Stromal cell of bone marrow (primary cell): ENCODE measurements at places on chromosomes 5 and 9.

- no peak for DNase-seq
Observed at GRCh38 chr5:16234598-16234997, 55.0 kb upstream of the MARCHF11 start.

DNA sequence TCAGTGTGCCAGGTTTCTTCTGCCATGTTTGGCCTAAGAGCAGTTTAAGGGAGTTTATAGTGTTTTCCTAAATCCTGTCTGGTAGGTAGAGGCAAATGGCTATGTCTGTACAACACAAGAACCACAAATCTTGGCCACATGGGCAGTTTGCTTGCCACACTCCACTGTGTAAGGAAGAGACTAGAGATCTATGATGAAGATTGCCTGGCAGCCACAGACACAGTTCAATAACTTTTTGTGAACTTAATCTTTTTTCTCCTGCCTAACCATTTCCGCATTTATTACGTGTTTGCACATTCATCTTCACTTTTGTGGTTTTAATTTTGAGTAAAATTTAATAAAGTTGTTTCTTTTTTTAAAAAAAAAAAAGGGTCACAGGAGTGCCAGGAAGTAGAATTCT is 5.8 kb downstream of the MFAP3 start:
- DNase-seq = no peak

- peak; percentile 69 for DNase-seq
Observed at GRCh38 chr5:142322747-142323479, 1.9 kb downstream of the SPRY4 start.

DNA sequence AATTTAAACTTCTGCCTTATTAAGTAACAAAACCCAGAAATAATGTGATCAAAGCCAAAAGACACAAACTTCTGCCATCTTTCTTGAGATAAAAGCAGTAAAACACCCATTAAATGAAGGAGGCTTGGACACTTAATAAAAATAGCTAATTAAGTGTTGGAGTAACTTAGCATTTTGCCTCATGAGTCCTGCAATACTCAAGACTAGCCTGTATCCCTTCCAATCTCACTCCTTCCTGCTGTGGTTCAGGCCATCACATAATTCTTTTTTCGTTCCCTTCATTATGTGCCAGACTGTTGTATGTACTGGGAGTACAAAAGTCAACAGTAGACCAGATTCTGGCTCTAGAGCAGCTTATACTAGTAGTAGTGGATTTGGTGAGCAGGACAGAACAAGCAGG is 250.2 kb downstream of the NFIB start:
- no peak for DNase-seq

DNA sequence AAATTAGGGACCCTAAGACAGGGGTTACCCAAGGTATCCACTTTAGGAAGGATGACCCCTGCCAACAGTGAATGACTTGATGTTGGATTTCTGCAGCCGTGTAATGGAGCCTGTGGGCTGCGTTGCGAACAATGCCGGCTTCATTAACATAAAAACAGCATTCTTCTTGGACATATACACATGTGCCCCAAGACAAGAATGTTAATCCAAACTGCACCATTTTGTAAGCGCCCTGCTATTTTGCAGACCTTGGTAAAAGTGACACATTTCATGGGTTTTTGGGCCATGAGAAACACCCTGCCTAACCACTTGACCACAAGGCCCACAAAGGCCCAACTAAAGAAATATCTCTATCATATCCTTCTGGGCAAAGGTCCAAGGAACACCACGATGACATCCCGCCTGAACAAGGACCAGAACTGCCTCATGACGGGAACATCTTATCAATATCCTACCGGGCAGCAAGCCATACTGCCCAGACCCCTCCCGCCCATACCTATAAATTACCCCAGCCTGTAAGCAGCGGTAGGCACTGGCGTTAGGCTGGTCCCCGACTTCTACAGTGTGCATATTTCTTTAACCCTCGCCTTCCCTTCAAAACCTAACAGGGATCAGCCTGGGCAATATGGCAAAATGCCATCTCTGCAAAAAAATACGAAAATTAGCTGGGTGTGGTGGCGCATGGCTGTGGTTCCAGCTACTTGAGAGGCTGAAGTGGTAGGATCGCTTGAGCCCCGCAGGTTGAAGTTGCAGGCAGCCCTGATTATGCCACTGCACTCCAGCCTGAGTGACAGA is 9.7 kb upstream of the PDCD1LG2 start:
- DNase-seq = peak; percentile 39

GRCh38 chr5:14869668-14870164 is 1.9 kb downstream of the ANKH start:
- no peak for DNase-seq

DNA sequence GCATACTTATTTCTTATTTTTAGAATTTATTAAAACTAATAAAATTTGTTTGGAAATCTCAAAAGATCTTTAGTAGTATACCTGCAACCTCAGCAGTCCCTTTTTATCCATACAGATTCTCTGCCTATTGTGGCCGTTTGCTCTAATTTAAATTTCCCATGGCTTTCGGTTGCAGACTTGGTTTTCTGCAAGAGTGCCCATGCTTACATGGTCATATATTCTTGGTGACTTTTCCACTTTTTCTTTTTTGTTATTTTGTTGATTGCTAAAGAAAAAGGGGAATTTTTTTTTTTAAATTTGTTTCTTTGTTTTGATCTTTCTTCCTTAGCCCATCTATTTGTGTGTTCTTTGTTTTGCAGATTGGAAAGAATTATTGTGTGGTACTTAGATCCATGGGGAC is 20.6 kb downstream of the ZCCHC7 start:
- no peak for DNase-seq

- DNase-seq = no peak
Observed at GRCh38 chr9:78921341-78921740, 624.4 kb downstream of the PSAT1 start.

DNA sequence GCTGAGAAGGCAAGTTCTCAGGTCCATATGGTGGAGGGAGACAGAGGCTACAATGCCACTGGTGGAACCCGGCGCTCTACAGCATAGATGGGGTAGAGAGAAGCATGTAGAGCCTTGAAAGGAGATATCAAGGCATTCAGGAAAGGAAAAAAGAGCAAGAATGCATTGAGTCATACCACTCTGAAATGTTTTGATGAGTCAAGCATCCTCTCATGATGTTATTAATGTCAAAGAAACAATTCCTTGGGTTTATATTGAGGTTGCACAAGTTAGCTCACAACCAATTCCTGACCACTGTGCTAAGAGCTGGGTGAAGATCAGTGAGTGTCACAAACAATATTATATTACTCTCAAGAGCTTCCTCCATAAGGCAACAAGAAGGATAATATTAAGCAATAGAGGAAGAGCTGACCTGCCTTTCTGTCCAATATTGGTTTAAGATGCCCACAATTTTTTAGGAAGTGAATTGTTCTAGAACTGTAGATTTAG is 178.0 kb downstream of the RFK start:
- DNase-seq = peak; percentile 85

DNA sequence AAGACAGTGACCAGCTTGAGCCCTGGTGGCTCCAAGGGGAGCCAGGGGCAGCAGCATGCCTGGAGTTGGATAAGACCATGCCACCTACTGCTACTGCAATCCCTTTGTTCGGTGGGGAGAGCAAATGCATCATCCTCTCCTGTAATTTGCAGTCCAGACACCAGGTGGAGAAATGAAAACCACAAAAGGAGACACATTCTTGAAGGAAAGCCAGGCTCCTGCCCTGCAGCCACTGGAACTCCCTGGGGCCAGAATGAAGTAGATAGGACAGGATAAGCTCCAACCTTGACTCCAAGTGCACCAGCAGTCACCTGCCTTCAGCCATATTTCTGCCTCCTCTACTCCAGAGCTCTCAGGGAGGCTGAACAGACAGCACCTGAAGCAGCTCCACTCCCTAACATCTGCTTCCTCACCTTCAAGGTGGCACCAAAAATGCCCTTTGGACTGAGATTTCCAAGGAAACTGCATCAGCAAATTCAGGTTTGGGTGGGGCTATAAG is 65.1 kb upstream of the IQGAP2 start:
- no peak for DNase-seq

DNA sequence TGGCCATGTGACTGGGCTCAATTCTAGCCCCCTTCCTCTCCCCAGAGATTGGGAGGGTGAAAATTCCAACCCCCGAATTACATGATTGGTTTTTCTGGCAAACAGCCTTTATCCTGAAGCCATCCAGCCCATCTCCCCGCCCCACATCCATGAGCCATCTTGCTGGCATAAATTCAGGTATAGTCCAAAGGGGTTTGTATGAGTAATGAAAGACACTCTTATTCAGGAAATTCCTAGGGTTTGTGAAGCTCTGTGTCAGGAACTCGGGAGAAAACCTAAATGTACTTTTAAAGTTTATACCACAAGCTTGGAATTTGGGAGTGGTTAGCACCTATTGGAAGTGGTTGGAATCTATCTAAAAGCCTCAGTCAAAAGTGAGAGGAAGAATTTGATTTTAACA is 80.6 kb upstream of the SIMC1 start:
- DNase-seq = peak; percentile 67

DNA sequence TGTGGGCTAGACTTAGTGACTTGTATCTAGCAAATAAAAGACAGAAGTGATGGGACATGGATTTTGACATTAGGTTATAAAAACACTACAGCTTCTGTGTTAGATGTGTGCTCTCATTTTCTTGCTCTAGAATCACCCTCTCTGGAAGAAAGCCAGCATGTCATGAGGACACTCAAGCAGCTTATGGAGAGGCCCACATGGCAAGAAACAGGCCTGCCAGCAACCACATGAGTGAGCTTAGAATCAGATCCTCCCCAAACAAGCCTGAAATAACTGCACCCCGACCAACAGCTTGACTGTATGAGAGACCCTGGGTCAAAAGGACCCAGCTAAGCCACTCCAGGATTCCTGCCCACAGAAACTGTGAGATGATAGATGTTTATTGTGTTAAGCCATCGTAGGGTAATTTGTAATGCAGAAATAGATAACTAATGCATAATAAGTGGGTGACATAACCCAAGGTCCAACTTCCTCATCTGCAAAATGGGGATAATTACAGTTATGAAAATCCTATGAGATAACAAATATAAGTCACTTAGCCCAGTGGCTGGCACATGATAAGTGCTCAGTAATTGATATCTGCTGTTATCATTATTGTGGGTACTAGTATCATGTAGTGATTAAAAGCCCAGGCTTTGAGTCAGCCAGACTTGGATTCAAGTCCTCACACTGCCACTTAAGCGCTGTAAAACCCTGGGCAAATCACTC is 86.5 kb downstream of the KLHL3 start:
- DNase-seq = peak; percentile 79

- no peak for DNase-seq
Observed at GRCh38 chr9:132020272-132020671, 59.4 kb downstream of the MED27 start.

- DNase-seq = no peak
Observed at GRCh38 chr9:131804826-131805225, 65.0 kb upstream of the RAPGEF1 start.

DNA sequence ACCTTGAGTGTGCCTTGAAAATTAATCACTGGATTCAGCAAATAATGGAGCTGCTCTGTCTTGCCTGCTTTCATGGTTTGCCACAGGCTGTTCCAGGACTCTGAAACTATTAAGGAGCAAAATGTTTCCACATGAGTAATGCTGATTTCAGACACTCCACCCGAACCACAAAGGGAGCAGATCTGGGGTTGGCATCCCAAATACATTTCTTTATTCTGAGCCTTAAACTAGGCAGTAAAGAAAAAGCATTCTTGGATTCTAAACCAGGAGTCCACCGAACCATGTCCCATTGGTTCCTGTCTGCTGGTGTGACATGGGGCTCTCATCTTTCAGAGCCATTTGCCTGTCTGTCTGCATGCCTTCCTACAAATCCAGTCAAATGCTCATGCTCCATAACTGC is 10.1 kb upstream of the C1QTNF3 start:
- DNase-seq = peak; percentile 90

GRCh38 chr9:83935276-83935935 is 14.2 kb upstream of the KIF27 start:
- DNase-seq = peak; percentile 72

DNA sequence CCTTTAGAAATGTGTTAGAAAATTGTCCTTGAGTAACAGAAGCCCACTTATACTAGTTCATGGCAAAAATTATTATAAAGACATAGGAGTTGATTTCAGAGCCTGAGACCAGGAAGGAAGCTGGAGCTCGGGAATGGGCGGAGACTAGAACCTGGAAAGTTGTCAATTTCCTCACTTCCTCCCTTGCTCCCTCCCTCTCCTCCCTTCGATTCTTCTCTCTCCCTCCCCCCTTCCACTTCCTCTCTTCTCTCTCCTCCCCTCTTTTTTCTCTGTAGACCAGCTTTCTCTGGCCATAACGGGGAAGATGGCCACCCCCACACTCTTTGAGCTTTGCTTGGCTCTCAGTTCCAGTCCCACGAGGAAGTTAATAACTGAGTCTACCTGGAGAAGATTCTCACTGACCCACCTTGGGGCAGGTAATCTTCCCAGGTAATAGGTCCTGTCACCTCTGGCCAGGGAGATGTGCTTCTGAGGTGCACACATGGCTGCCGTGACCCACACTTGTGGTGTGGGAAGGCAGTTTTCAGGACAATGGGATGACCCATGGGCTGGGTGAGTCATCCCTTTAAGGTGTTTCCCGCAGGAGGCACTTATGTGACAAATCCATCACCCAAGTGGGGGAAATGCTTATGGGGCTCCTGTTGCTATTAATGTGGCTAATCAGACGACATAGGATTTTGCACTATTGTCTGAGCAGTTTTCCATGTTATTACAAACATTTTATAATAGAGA is 78.7 kb downstream of the HSPA4 start:
- DNase-seq = no peak

DNA sequence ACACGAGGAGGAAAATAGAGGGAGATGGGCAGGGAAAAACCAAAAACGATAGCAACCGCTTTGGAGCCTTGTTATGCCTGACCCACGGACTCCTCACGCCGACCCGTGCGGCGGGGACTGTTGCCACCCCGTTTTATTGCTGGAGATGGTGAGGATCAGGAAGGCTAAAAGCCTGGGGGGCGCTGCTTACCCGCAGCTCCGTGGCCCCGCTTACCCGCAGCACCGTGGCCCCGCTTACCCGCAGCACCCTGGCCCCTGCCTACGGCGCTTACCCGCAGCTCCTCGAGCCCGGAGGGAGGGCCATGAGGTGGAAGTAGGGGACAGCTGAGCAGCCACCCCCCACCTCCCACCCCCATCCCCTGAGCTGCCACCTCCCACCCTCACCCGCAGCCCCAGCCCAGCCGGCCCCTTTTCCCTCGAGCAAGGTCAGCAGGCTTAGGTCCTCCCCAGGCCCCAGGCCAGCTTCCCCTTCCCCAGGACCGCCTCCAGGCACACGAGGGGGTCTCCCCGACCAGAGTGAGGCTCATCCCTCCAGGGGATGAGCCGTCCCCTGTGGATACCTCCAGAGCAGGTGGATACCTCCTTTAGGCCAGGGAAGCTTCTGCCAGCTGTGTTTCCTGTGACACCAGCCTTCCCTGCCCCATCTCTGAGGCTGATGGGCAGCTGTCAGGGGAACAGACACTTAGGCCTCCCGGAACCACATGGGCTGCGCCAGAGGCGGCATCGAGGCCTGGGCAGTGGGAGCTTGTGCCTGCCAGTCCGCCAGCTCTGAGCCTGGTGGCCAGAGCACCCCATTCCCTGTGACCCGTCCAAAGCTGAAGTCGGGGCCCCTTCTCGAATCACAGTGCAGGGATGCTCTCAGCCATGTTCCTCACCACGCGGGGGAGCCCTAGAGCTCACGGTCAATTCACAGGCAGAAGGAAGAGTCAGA is 92.3 kb downstream of the LMX1B start:
- DNase-seq = no peak
